Right renal pelvis (tissue), 4 donors: ENCODE measurements at places on chromosomes 12 and 14.

- no peak for DNase-seq
Observed at GRCh38 chr14:23321572-23322547, 603 bp downstream of the PABPN1 start.

- no peak for DNase-seq
Observed at GRCh38 chr12:108700833-108701541, 30.3 kb downstream of the CORO1C start.

DNA sequence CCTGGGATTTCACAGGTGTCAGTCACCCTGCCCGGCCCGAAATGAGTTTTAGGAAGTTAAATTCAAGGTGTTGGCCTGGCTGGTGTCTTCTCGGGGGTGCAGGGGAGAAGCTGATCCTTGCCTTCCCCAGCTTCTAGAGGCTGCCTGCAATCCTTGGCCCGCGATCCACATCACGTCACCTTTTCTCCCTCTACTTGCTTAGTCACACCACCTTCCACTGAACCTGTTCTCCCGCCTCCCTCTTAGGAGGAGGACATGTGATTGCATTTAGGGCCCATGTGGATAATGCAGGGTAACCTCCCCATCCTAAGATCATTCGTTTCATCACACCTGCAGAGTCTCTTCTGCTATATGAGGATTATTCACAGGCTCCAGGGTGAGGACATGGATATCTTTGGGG lies 25.4 kb upstream of the ATXN2 start:
- no peak for DNase-seq

- DNase-seq, result no peak
Observed at GRCh38 chr12:50057000-50057841, at the start of gene ASIC1. ASIC1 (plus strand) TSS chr12:50057596; CDS start chr12:50058767, 1,171 bp downstream.

GRCh38 chr14:50978888-50979287 lies 34.6 kb upstream of the PYGL start:
- no peak for DNase-seq

- DNase-seq, result peak; percentile 70
Observed at GRCh38 chr14:72516936-72517700, 376.8 kb downstream of the DPF3 start.

GRCh38 chr14:52974406-52974805 lies 23.6 kb upstream of the FERMT2 start:
- DNase-seq, result no peak

- DNase-seq, result no peak
Observed at GRCh38 chr12:108567406-108568337, 5.3 kb downstream of the ISCU start.

- no peak for DNase-seq
Observed at GRCh38 chr12:220946-221550, 7.1 kb upstream of the SLC6A12 start.

DNA sequence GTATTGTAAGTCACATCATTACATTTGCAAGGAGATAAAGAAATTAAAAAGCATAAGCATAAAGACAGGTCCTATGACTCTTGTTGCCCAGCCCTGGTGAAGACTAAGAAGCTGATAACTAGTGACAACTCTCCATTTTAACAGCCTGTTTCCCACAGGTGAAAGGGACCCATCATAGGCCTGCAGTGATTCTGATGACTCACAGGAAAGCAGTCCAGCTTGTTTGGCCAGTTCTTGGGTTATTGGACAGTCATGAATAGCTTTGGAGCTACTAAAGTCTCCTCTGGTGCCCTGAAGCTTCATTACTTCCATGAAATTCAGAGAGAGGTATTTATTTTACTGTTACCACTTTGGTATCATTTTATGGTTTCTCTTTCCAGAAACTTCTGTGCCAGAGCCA lies 55.5 kb upstream of the DYRK2 start:
- no peak for DNase-seq

GRCh38 chr12:6435961-6436715 lies 8.6 kb upstream of the CD27 start:
- no peak for DNase-seq

- no peak for DNase-seq
Observed at GRCh38 chr14:96058576-96059200, 19.5 kb downstream of the C14orf132 start.

DNA sequence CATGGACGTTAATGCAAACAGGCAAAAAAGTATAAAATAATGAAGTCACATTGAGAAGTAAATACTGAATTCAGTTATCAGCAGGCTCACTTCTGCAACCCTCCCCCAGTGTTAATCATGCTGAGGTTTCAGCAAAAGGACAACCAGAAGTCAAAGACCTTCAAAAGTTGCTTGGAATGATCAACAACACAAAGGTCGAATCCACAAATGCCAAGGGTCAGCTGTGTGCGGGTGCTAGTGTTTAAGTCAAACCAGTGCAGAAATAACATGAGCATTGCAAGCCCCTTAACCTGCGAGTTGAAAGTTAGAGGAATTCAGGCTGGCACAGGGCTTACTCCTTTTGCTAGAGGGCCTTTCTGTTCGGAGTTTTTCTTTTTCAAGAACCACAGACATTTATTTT lies 436.7 kb upstream of the SEL1L start:
- no peak for DNase-seq

DNA sequence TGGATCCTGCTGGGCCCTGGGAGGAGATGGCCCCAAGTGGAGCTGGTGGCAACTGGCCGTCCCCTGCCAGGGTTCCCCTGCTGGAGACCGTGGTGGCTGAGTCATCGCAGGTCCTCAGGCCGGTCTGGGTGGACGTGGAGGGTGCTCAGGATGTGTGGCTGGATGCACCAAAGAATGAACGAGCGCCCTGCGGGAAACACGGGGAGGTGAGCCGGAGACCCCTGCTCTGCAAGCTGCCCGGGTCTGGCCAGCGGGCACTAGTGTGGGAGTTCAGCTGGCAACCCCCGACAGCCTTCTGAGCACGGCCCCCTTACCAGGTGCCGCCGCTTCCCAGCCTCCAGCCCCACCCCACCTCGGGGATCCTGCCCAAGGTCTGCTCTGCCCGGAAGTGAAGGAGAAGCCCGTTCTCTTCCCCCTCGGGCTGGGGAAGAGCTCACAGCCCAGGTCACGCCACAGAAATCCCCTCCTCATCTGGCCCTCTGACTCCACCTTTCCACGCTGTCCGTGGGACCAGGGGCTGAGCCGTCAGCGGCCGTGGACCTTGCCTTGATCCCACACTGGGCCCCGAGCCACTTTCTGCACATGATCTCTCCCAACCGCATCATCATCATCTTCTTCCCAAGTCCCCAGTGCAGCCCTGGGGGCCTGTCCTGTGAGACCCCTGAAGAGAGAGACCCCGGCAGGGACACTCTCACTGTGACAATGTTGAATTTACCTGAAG lies 165.5 kb downstream of the KIF26A start:
- DNase-seq, result no peak

GRCh38 chr14:100866666-100867630 lies 36.6 kb downstream of the RTL1 start:
- no peak for DNase-seq

DNA sequence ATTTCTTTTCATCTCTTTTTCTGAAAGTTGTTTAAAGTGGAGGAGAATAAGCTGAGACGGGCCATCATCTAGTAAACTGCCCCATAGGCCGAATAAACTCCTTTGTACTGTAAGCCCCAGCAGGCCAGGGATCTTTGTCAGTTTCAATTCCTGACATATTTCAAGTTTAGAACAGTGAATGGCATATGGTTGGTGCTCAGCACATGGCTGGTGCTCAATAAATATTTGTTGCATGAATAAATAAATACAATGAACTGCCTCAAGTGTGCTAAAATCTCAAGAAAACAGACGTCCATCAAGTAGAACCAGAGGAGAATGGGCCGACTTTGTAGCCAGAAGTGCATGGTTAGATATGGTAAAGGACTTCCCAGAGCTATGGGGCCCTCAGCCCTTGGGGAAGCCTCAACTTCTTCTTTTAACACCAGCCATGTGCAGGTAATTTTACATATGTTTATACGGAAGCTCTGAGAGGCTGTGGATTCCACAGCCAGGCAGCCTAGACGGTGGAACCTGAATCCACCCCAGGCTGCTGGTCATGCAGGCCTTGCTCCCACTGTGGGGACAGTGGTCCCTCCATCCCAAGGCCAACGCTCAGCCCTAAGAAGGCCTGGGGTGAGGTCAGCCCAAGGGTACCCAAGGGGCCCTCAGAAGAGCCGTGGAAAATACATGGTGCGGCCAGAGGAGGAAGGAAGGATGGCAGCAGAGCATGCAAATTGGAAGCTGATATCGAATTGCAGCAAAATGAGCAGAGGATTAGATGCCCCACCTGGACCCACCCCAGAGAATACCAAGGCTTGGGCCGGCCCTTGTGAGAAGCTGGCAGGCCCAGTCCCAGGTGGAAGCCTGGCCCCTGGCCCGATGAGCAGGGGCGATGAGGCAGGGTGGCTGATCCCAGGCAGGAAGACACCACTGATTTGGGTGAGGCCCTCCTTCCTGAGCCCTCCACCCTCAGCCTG lies 8.7 kb upstream of the AQP2 start:
- no peak for DNase-seq

GRCh38 chr14:101830271-101830670 lies 68.8 kb downstream of the PPP2R5C start:
- no peak for DNase-seq

DNA sequence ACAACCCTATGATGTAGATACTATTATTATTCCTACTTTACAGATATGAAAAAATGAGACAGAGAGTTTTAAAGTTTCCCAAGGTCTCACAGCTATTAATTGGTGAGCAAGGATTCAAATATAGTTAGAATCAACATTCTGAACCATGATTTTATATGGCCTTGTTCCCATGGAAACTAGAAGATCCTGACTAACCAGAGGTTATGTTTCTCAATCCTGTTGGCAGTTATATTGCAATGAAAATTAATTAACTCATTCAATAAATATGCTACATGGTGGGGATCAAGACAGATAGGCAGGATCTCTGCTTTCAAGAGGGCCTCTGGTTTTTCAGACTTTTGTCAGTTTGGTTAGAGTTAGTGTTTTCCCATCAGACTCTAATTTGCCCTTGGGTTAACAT lies 9.3 kb upstream of the FUT8 start:
- DNase-seq, result no peak

GRCh38 chr12:34264110-34264509 lies 241.8 kb downstream of the ALG10 start:
- DNase-seq, result no peak

- no peak for DNase-seq
Observed at GRCh38 chr14:74975059-74975810, 19.8 kb upstream of the PGF start.

GRCh38 chr14:38592764-38593442 lies 337.0 kb upstream of the CLEC14A start:
- DNase-seq, result no peak

- DNase-seq, result no peak
Observed at GRCh38 chr14:87996291-87996592, 3.3 kb upstream of the GALC start.
